ENCODE measurements at places on chromosomes 6 and 20. TPM values are rescaled to one million over a fixed set of nuclear protein-coding genes. Genes with fewer than 3 reads are reported as not detected.
A peak's percentile ranks its signal among the peaks of the same experiment; 100 is the strongest.

DNA sequence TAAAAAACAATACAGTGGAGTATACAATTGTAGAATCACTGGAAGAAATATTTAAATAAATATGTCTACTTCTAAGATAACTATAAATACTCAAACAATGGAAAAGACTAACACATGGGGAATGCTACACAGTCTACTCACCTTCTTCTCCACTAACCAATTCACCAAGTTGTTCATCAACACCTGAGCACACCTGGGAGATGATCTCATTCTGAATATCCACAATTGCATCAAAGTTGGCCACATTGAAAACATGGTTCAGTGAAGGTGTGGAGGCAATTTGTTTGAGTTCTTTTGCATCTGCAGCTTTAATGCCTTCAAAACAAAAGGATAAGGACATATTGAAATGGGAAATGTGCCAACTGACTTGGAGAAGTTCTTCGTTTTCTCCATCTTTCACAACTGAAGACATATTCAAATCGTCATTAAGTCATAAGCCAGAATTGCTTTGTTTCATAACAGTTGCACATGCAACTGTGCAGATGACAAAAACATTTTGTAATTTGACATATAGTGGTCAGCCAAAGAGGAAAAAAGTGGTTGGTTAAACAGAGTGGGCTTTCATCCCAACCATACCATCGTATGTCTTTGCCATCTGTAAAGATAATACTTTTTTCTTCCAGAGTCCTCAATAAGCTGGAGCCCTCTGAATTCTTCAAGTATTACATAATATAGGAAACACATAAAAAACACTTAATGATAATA is 17.5 kb downstream of the COL12A1 start:
- no peak overlapping the region for H3K27ac ChIP-seq
- H3K4me1 ChIP-seq, result peaks cover 3% of the 10 kb centered on the region
- peaks cover 53% of the 10 kb centered on the region for H3K36me3 ChIP-seq
- DNase-seq, result no peak

DNA sequence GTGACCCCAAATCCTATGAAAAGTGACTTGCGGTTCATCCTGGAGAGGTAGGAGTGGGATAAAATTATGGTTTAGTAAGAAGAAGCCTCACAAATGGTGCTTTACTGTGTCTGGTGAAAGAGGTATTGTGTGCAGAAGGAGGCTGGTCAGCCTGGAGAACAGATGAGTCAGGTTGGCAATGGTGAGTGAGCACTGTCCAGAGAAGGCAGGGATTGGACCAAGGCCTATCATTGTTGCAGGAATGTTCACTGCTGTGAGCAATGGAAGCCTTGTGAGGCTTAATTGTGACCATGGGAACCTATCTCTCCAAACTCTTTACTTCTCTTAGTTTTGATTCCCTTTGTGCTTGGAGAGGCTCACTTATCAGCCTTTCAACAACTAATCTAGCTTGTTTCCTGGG is 89.0 kb upstream of the KCNK16 start:
- no peaks in the 10 kb centered on the region for H3K27me3 ChIP-seq
- no peaks in the 10 kb centered on the region for H3K4me1 ChIP-seq
- no peaks in the 10 kb centered on the region for H3K36me3 ChIP-seq
- DNase-seq, result peak; percentile 28
- H3K4me3 ChIP-seq, result no peak overlapping the region
- H3K27ac ChIP-seq, result no peak overlapping the region

Gene MATN4
- not detected for total RNA-seq

Gene XKR7
- not detected for total RNA-seq

Gene MYCT1
- total RNA-seq, result 1.1 TPM

Gene SLC22A7
- total RNA-seq, result not detected

- H3K4me3 ChIP-seq, result no peak overlapping the region
- no peaks in the 10 kb centered on the region for H3K36me3 ChIP-seq
- no peaks in the 10 kb centered on the region for H3K27me3 ChIP-seq
- H3K4me1 ChIP-seq, result no peaks in the 10 kb centered on the region
- DNase-seq, result no peak
- no peak overlapping the region for H3K27ac ChIP-seq
Measured at GRCh38 chr6:11366183-11366933, 133.9 kb upstream of the NEDD9 start.

DNA sequence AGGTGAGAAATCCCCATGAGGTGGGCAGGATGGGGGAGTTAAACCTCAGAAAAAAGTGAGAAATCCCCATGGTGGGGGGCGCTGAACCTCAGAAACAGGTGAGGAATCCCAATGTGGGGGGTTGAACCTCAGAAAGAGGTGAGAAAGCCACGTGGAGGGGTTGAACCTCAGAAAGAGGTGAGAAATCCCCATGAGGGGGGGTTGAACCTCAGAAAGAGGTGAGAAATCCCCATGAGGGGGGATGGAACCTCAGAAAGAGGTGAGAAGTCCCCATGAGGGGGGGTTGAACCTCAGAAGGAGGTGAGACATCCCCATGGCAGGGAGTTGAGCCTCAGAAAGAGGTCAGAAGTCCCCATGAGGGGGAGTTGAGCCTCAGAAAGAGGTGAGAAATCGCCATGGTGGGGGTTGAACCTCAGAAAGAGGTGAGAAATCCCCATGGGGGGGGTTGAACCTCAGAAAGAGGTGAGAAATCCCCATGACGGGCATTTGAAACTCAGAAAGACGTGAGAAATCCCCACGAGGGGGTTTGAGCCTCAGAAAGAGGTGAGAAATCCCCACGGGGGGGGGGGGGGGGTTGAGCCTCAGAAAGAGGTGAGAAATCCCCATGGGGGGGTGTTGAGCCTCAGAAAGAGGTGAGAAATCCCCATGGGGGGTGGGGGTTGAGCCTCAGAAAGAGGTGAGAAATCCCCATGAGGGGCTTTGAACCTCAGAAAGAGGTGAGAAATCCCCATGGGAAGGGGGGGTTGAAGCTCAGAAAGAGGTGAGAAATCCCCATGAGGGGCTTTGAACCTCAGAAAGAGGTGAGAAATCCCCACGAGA is 14.3 kb upstream of the GOPC start:
- H3K4me3 ChIP-seq, result no peak overlapping the region
- H3K27me3 ChIP-seq, result no peaks in the 10 kb centered on the region

DNA sequence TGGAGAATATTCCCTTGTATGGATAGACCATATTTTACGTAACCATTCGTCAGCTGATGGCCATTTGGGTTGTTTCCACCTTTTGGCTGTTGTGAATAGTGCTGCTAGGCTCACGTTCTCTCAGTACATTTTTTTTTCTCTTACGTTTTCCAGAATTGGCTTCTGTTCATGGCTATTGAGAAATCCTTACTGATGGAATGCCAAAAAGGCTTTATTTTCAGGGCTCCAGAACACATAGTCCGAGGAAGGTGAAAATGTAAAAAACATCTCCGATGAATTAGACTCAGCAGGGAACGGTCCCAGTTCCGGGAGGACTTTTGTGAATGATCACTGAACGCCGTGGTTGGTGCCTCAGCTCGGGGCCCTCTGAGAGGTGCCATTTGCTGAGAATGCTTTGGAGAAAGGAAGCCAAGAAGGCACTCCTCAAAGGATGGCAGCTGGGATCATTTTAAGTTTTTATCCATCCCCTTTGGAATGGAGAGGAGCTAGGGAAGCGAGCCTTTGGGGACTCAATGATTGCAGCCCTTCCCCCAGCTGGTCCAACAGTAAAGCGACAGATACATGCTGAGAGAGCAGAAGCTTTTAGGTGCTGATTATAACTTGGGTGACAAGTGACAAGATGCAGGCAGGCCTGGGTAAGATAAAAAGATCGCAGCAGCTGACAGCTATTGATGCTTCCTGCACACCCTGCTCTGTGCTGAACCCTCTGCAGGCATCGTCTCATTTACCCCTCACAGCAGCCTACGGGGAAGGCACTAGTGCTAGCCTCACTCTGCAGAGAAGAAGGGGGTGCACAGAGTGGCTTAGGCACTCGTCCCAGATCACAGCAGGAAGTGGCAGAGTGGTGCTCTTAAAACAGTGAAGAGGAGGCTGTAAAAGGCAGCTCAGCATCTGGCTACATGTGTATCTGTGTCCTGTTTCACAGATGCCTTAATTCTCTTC is 133.4 kb upstream of the KCNG1 start:
- no peak overlapping the region for H3K4me3 ChIP-seq
- H3K27ac ChIP-seq, result no peak overlapping the region
- DNase-seq, result peak; percentile 57
- peaks cover 5% of the 10 kb centered on the region for H3K4me1 ChIP-seq
- peaks cover 72% of the 10 kb centered on the region for H3K27me3 ChIP-seq

GRCh38 chr6:146295695-146296094 is 247.9 kb upstream of the RAB32 start:
- no peaks in the 10 kb centered on the region for H3K4me1 ChIP-seq
- H3K27me3 ChIP-seq, result no peaks in the 10 kb centered on the region
- H3K36me3 ChIP-seq, result no peaks in the 10 kb centered on the region
- no peak for DNase-seq

Gene KIF25
- total RNA-seq, result not detected

Gene SF3B5
- 227 TPM for total RNA-seq

Gene BPIFB4
- not detected for total RNA-seq

DNA sequence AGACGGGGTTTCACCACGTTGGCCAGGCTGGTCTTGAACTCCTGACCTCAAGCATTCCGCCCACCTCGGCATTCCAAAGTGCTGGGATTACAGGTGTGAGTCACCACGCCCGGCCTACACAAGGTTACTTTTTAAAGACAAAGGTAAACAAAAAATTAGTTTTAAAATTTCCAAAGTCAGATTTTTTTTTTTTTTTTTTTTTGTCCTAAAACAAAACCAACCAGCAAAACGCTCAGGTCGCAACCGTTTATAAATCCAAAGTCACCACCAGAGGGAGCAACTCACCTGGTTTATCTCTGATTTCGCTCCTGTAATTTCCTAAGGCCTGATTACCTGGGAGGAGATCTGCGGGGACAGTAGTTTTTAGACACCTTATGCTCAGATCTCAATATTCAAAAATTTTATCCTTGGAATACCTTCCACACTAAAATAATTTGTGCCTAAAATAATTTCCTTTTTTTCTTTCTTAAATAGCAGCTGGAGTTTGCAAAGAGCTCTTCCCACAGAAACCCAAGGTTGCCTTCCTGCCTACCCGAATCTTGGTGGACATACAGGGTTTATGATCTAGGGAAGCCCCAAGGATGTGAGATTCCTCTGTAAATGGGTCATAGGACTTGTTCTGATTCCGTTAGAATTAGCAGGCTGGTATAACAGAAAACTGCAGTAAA is 19.8 kb upstream of the TREM1 start:
- H3K4me3 ChIP-seq, result no peak overlapping the region
- peaks cover 19% of the 10 kb centered on the region for H3K27me3 ChIP-seq
- no peaks in the 10 kb centered on the region for H3K4me1 ChIP-seq
- peak; percentile 49 for DNase-seq

- peaks cover 67% of the 10 kb centered on the region for H3K27me3 ChIP-seq
Measured at GRCh38 chr20:46000262-46000996, 8.3 kb upstream of the MMP9 start.

Measured in IMR-90 (cell line).